Kidney glomerular epithelial cell (primary cell): ENCODE measurements at places on chromosomes 13 and 19.

DNA sequence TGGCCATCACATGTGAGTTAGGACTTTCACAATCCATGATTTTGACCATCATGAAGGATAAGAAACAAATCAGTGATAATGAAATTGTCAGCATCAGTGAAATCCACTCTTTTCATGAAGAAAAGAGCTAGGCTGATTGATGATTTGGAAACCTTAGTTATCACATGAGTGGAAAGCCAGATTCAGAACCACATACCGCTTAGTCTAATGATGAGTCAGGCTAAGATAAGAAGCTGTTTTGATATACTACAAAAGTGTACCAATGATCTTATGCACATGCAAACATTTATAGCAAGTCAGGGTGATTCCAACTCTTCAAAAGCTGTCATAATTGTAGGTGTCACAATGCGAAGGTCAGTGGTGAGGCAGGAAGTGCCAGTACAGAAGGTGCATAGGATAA is 519.3 kb downstream of the GPC6 start:
- no peak for DNase-seq

GRCh38 chr19:50486823-50487515 is 10.3 kb upstream of the GARIN5A start:
- DNase-seq = peak; percentile 2

DNA sequence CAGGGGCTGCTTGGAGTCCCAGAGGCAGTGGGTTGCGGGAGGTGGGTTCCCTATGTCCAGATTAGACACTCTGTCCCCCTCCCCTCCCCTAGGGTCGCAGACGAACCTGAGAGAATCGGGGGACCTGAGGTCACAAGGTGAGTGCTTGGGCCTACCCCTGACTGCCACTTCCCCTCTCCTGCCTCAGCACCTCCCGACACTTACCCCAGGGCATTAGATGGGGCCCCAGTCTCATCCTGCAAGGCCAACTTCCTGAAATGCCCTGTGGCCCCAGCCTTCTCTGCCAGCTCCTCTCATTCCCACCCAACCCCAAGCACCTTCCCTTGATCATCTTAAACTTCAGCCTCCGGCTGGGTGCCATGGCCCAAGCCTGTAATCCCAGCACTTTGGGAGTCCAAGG is 23.0 kb downstream of the CKM start:
- no peak for DNase-seq

DNA sequence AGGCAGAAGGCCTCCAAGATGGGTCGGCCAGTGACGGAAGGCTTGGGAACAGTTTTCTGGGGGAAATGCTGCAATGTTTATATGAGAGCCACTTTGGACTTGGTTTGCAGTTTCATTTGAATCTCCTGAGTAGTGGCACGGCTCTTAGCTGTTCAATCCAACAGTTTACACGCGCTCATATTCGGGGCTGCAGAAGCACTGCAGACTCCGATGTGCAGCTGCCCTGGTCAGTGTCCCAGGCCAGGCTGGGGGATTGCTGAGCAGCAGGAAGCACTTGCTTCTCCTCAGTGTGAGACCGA is 31.7 kb downstream of the CEBPG start:
- DNase-seq = no peak

DNA sequence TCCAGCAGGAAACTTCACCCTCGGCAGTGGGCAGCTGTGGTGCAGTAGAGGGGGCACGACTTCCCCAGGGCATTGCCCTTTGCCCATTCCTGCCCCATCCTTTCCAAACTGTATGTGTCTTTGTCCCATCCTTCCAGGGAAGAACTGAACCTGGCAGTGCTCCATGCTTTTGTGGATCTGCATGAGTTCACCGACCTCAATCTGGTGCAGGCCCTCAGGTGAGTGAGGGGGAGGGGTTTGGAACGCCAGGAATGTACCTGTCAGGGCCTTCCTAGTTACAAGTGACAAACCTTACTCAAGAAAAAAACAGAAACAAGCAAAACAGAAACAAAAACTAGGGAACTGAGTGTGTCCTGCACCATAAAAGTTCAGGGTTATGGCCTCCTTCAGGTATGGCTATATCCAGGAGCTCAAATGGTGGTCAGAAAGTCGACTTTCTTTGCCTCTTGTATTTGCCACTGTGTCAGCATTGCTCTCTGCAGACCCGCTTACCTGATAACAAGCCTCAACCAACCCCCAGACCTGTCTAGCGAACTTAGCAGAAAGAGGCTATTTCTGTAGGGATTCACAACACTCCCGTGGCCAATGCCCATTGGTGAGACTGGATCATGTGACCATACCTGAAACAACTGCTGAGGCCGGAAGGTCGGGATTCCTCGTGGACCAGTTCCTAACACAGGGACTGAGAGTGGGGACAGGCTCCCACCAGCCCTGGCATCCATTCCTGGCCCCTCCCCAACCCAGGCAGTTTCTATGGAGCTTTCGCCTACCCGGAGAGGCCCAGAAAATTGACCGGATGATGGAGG is 4.2 kb downstream of the CYTH2 start:
- DNase-seq = no peak

- DNase-seq = no peak
These were observed 108.9 kb downstream of the SLITRK6 start for GRCh38 chr13:85690368-85690767.

- DNase-seq = no peak
These were observed 574.0 kb downstream of the EFNB2 start for GRCh38 chr13:105961438-105961837.

GRCh38 chr13:34419755-34420154 is 522.3 kb upstream of the NBEA start:
- DNase-seq = no peak

DNA sequence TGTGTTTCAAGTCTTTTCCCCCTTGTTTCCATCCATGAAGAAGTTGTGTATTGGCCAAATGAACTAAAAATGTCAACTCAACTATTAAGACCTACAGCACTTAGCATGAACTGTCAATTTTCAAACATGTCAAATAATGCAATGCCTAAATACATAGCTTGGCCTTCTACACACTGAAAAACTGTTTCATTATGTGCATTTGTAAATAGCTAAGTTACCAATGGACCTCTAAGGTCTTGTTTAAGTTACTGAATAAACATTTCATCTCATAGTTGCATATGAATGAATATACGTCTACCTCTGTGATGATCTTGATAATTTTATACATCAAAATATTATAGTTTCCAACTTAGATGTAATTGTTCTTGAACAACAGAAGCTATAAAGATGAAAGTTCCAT is 744.5 kb downstream of the EFNB2 start:
- no peak for DNase-seq

GRCh38 chr19:34773555-34773864 is 495 bp upstream of the ZNF599 start:
- DNase-seq = no peak
